ENCODE measurements at places on chromosomes 2 and 18.

- no peak for DNase-seq
Observed at GRCh38 chr18:35905436-35905835, 67.0 kb upstream of the RMP24 start.

GRCh38 chr2:204145791-204146190 is 209.2 kb downstream of the ICOS start:
- no peak for DNase-seq

DNA sequence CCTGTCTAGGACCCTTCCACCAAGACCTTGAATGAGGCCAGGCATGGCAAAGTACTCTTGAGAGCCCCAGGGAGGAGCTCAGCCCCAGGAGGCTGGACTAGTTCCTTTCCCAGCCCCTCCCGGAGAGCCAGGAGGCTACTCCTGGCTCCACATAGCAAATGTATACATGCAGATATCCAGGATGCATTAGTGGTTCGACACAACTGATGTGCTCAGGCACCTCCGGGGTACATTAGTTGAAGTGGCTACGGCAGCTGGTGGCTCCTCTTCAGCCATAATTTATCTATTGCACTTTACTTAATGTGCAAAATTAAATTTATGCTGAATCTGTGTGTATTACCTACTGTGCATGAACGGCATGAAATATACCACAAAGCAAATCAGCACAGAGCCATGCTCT is 182.8 kb upstream of the MEIS1 start:
- no peak for DNase-seq

DNA sequence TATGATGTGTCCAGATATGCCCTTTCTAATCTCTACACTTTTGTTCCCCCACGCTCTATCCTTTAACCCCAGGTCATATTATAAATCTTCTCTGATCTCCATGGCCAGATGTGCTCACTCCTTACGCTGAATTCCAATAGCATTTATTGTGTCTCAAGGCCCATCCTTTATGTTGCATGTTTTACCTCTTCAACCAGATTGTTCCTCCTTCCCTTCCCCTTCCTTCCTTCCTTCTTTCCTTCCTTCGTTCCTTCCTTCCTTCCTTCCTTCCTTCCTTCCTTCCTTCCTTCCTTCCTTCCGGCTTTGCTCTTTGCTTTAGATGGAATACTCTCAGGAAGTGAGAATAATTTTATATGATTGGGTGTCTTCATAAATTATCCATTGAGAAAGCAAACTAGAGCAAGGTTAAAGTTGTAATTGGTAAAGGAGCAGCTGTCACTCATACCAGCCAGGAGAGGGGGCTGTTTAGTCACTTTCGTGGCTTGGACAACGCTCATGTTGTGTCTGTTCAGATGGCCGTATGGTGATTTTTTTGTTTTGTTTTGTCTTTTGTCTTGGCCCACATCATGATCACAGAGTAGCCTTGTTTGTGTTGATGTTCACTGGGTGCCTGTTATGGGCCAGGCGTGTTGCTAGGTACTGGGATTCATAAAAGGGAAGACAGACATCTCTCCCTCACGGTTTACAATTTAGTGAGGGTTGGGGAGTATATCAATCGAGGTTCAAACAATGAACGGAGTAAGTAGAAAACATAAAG is 68.0 kb downstream of the DAW1 start:
- no peak for DNase-seq

DNA sequence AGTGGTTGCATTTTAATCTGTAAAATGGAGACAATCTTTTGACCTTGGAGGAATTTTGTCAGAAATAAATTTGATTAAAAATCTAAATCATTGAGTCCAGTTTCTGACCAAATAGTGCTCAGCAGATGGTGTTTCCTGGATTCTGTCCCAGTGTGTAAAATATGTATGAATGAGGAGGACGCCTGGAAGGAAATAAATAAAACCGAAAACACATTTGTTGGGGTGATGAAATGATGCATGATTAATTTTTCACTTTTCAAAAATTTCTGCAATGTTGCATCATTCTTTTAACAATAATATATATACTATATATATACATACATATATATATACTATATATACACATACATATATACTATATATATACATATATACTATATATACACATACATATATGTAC is 261.1 kb upstream of the TRIB2 start:
- DNase-seq: no peak

DNA sequence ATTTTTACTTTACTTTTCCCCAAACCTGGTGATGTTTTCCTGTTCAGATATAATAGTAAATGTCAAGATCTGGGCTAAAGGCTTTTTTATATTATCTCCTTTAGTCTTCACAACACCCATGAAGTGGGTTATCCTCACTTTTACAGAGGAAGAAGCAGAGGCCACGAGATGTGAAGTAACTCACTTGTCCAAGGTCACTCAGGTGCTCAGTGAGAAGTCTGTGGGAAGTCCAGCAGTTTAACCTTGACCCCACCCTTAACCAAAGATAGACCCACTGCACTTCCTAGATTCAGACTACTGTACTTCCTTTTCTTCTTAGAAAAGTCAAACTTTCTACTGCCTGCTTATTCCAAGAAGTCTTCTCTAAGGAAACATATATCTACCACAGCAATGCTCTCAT is 56.3 kb upstream of the STAT1 start:
- DNase-seq: no peak

DNA sequence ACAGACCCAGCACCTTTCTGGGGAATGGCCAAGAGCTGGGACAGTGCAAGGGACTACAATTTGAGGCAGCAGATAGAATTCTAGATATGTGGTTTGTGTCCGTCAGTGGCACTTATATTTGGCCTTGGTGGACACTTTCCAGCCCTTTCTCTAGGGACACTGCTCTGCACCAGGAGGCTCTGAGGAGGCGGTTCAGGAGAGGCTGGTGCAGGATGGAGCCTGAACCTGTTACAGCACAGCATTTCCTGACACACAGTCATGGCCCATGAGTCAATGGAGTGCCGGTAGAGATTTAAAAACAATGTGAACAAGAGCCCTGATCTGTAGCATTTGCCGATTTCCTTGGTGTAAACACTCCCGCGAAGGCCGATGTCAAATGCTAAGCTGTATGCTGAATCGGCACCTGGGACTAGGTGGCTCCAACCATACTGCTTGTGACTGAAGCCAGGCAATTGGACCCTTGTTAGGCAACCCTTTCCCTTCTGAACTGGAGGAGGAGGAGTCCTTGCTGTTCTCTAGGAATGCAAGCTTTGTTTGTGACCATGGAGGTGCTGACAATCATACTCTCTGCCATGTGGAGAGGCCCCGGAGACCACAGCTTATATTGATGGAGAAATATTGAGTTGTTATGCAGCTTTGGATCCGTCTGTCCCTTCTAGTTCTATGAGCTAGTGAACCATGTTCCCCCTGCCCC is 11.9 kb downstream of the FABP1 start:
- no peak for DNase-seq

GRCh38 chr18:22734791-22735627 is 198.1 kb upstream of the RBBP8 start:
- DNase-seq: no peak

All from naive thymus-derived CD4-positive, alpha-beta T cell (primary cell).